ENCODE measurements at places on chromosomes 12 and 14. TPM values are rescaled to one million over a fixed set of nuclear protein-coding genes. Genes with fewer than 3 reads are reported as not detected.

DNA sequence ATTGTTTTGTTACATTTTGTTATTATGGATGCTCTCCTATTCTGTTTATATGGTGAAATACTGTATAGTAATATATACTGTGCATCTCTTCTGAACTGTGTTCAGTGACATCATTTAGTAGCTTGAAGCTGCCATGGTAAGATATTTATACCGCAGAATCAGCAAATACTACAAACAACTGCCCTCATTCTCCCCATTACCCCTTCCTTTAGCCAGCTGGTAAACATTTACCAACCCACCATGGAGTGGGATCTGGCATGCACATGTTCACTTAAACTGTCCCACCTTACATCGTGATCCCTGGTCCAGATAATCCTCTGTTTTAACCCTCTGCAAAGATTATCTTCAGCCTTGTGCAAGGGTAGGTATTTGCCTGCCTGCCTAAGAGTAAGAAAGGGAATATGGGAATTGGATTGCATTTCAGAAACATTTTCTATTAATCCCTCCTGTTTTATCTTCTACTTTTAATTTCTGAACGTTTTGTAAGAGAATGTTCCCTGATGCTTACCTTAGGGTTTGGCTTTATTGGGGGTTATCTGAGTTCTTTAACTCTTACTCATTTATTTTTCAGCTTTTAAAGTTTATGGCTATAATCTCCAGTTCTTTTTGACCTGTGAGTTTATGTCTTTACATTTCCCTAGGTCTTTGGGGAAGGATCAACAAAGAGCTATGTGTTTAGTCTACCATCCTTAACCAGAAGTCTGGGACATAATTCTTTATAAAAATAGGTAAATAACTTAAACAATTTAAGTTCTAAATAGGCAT lies 46.5 kb downstream of the FBXO34 start:
- no peak for ATAC-seq

- ATAC-seq: no peak
Measured at GRCh38 chr12:76711241-76711640, 52.7 kb upstream of the ZDHHC17 start.

DNA sequence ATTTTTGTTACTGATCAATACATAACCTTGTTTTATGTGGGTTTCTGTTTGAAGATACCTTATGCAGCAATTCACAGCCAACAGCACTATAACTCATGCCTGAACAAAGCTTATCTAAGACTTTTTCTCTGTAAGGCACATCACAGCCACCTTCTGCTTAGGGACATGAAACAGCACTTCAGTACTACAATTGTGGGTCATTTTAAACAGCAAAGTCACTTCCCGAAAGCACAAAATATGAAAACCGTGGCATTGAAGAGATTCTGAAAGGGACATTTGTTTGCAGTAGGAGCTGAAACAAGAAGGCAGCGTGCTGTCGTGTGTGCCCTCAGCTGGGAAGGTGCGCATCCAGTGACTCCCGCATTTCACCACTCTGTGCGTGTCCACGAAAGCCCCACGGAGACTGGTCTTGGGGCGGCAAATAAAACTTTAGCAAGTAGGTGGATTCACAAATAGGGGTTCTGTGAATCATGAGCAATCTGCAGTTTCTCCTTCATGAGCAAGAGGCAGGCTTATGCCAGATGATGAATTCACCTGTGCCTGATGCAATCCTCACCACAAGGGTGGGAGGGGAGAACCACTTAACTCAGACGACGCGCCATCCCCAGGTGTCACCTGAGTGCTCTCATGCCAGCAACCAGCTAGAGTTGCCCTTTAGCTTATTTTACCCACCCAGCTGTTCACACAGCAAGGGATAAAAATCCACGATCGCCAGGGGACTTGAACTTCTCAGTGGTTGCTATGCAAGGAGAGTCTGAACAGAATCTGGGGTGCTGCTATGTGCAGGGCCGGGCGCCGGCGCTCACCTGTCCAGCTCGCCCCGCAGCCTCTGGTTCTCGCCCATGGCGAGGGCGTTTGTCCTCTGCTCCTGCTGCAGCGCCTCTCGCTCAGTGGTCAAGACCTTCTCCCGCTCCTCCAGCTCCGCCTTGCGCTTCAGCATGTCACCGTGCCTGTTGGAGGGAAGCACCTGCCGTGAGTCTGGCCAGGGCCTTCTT lies 54.9 kb upstream of the GPR68 start:
- no peak for ATAC-seq

GRCh38 chr12:19641235-19642080 lies 202.2 kb downstream of the AEBP2 start:
- no peak for ATAC-seq

GRCh38 chr12:98425859-98426258 lies 89.5 kb upstream of the TMPO start:
- ATAC-seq: no peak

GRCh38 chr12:133204264-133204603 lies 22.9 kb downstream of the ZNF268 start:
- ATAC-seq: no peak

GRCh38 chr14:31400031-31400638 lies 20.2 kb downstream of the HEATR5A start:
- ATAC-seq: no peak

DNA sequence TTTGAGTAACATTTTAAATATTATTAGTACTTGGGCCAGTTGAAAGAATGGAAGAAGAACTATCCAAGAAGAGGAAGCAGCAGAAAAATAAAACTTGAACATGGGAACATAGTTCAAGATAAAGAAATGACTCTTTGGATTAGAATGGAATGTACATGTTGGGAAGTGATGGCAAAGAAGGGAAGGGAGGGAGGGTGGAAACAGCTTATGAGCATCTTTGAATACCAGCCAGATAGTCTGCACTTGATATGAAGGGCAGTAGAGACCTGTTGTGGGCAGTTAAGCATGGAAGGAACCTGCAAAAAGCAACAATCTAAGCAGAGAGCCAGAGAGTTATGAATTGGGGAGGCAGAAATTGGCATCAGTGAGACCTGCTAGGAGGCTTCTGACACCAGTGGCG lies 10.0 kb upstream of the IL22 start:
- ATAC-seq: no peak

DNA sequence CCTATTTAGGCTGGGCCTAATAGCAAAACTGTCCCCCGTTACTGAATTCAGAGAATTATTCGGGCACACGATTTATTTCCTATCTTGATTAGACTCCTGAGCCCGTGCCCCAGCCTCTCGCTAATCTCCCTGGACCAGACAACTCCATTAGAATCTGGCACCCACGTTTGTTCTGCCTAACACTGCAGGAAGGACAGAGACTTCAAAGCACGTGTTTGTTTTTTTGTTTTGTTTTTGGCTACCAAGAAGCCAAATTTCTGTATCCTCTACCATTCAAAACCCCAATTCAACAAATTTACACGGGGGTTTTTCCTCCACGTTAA lies 4.8 kb downstream of the USP44 start:
- ATAC-seq: no peak

DNA sequence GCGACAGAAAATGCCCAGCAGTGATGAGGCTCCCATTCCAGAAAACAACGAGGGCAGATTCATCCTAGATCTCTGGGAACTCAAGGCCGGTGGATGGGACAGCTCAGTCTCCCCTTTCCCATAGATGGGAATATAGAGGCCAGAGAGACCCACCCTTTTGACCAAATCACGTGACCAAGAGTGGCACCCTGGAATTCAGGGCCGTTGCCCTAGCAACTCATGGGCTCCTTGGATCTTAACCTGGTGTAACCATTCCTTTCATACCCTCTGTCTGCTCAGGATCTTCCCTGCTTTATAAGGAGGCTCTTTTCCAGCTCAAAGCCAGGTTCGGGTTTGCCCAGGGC lies 8.4 kb upstream of the LRTM2 start:
- no peak for ATAC-seq

DNA sequence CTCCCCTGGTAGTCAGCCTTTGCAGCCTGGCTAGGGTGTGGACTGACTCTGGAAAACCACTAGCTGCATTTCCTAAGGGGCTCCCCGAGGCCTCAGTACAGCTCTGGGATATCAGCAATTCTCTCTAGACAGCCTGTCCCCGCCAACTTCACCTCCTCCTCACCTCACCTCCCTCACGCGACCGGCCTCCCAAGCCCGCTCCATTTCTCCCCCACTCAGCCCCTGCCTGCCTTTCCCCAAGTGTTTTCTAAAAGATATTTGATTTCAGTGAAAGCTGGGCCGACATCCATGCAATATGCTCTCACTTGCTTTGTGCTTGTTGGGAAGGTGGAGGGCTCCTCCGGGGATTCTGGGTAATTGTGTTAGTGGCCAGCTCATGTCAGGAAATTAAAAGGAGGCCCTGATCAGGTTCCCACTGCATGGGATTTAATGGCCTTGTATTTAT lies 91.8 kb downstream of the ESRRB start:
- no peak for ATAC-seq

GRCh38 chr12:20523658-20524057 lies 155.3 kb downstream of the PDE3A start:
- no peak for ATAC-seq

DNA sequence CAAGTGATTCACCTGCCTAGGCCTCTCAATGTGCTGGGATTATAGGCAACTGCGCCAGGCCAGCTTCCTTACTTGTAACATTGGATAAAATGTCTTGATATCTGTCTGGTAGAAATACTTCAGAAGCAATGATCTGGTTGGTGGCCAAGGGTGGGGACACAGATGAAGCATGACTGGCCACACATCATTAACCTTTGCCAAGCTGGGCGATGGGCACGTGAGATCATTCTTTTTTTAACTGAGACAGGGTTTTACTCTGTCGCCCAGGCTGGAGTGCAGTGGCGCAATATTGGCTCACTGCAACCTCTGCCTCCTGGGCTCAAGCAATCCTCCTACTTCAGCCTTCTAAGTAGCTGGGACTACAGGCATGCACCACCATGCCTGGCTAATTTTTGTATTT lies 31.1 kb downstream of the PLEKHH1 start:
- ATAC-seq: no peak

- no peak for ATAC-seq
Measured at GRCh38 chr14:92624764-92625163, 111.2 kb downstream of the RIN3 start.

DNA sequence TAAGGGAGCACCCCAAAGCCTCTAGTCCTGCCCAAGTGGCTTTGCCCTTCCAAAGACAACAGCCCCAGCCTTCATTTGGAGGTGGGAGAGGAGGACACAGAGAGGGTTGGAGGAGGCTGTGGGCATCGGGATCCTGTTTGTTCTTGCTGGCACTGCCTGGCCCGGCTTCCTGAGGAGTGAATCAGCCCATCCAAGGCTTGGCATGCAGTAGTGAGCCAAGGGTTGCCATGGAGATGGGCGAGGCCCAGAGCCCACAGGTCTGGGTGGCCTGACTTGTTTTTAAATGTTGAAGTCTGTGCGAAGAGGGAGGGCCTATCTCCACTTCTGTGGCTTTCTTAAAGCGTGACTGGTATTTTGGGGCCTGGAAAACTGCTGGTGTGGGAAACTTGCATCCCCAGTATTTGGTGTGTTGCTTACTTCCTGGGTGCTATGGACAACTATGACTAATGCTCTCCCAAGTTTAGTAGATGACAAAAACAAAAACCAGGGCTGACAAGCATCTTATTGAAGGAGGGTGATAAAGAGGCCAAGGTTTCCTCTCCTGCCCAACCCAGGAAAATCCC lies 15.8 kb downstream of the CD9 start:
- ATAC-seq: peak; percentile 94

DNA sequence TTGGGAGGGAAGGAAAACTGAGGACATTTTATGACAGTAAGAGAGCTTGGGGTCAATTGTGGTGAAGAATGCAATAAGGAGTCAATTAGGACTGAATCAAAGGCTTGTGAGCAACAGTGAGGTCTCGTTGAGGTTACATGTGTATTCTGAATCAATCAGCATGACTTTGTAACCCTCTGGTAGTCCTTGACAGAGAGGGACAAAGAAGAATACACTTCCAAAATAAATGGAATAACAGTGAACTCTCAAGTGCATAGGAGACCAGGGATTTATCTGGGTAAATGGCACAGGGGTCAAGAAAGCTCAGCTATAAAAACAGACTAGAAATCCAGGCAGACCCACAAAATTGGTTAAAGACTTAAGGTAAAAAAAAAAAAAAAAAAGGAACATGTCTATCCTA lies 85.1 kb upstream of the NAV3 start:
- no peak for ATAC-seq

- ATAC-seq: no peak
Measured at GRCh38 chr14:38507299-38507698, 251.4 kb upstream of the CLEC14A start.

DNA sequence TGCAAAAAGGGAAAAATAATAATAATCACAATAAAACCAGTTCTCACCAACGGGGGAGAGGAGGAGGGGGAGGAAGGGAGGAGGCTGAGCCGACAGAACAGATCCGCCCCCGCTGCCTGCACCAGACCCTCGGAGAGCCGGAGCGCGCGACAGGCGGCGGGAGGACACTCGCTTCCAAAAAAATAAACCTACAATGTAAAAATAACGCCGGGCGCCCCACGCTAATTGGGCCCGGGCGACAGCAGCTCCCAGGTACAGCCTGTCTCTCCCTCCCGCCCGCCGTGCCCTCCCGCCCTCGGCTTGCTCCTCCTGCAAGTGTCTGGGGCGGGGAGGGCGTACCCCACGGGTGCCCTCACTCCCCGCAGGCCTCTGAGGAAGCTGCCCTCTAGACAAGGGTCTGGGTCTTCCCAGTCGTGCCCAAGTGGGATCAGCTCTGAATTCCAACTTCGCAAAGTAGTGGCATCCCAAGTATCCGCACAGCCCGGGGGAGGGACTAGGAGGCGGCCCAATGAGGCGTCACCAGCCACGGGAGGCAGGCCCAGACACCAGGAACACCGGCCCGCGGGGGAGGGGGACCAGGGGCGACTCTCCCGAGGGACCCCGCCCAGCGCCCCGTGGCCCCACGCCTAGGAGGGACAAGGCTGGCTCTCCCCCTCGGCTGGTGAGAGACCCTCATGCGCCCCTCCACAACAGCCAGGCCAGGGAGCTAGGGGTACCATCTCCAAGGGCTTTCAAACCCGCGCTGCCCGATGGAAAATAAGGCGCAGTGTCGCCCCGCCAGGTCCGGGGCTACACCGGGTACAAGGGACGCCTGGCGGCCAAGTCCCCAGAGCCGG lies 1.0 kb downstream of the NCOR2 start:
- ATAC-seq: peak; percentile 65

DNA sequence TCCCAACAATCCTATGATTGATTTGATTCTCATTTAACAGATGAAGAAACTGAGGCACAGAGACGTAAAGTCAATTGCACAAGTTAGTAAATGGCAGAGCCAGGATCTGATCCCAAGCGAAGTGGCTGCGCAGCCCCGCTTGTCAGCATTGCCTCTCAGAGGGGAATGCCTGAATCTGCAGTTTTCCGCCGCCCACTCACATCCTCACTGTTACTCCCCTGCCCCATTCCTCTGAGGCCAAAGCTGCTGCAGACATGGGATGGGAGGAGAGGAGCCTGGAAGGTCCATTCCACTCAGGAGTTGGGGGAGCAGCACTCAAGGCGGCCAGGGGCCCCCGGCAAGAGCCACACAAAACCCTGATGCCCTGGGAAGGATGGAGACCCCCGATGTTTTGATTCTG lies 1.0 kb downstream of the NRIP2 start:
- no peak for ATAC-seq

DCN gene
- 1,552 TPM for total RNA-seq

MYH6 gene
- total RNA-seq: not detected

PRB2 gene
- total RNA-seq: not detected

KCNA5 gene
- 37.3 TPM for total RNA-seq

MGP gene
- 706 TPM for total RNA-seq

SPSB2 gene
- total RNA-seq: 7.4 TPM

INSM2 gene
- not detected for total RNA-seq

TAS2R43 gene
- total RNA-seq: 0.32 TPM

KRT2 gene
- total RNA-seq: not detected

SLC7A7 gene
- 24.1 TPM for total RNA-seq

B4GALNT1 gene
- total RNA-seq: 4.9 TPM

GPR162 gene
- total RNA-seq: 9.7 TPM
